HCT116 (cell line): ENCODE measurements at places on chromosomes 7 and 10. TPM values are rescaled to one million over a fixed set of nuclear protein-coding genes. Genes with fewer than 3 reads are reported as not detected.

MYL10 gene
- total RNA-seq, result not detected

MOGAT3 gene
- total RNA-seq, result not detected

- no peak for DNase-seq
Measured at GRCh38 chr7:82700741-82701140, 257.2 kb upstream of the CACNA2D1 start.

FBXL15 gene
- total RNA-seq, result 21.1 TPM

ACHE gene
- 1.8 TPM for total RNA-seq

COL28A1 gene
- 0.12 TPM for total RNA-seq

BBS9 gene
- total RNA-seq, result 7.1 TPM

- DNase-seq, result no peak
Measured at GRCh38 chr7:74173074-74173473, 1.1 kb upstream of the EIF4H start.

CYP2C19 gene
- total RNA-seq, result not detected

DNA sequence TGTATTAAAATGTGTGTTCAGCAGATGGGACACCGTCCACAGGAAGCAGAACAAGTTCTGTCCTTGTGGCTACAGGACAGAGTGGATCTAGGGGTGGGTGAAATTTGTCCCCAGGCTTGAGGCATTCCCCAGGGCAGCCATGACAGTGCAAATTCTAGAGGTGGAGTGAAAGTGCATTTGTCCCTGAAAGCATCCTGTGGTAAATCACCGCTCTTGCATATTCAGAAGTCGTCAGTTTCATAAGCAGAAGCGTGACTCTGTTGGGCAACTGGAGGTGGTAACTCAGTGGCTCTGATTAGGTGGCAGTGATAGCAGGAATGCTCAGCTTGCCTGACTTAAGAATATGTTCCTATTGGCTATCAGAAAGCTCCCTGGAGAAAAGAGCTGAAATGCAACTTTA, 96.6 kb downstream of the SNX10 start:
- no peak for DNase-seq

GRCh38 chr10:34116681-34117271, 698.3 kb downstream of the PARD3 start:
- no peak for DNase-seq

- DNase-seq, result no peak
Measured at GRCh38 chr7:105098863-105099515, 85.0 kb downstream of the KMT2E start.
